ENCODE measurements at places on chromosomes 11 and 22. TPM values are rescaled to one million over a fixed set of nuclear protein-coding genes. Genes with fewer than 3 reads are reported as not detected.

OR2AG2 gene
- total RNA-seq: 0.07 TPM

LRRC75B gene
- 3.9 TPM for total RNA-seq

CECR2 gene
- 1.2 TPM for total RNA-seq

ISX gene
- total RNA-seq: not detected

MPPED1 gene
- not detected for total RNA-seq

IGLL1 gene
- not detected for total RNA-seq

All from pulmonary artery endothelial cell (primary cell).